Stimulated activated CD8-positive, alpha-beta memory T cell treated with anti-CD3 and anti-CD28 coated beads, Interleukin-2, amount 100 ng/mL, for 1 hour (primary cell): ENCODE measurements at places on chromosomes 2 and 18.

- no peak for DNase-seq
Measured at GRCh38 chr2:233451950-233452349, 97.7 kb downstream of the DGKD start.

DNA sequence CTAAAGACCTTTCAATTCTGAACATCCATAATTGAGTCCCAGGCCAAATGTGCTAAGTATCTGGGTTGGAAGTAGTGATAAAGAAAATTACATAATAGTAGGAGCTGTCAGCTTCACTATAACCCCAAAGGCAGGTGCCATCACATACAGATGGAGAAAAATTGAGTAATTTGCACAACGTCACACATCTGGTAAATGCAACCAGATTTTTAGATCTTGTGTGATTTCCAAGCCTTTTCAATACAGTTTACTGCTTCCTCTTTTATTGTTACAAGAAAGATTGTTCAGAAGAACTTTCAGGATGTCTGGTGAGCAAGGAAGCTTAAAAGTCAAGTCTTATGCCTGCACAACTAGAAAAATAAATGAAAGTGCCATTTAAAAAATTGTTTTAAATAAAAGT is 62.3 kb downstream of the UBE2E3 start:
- no peak for DNase-seq

DNA sequence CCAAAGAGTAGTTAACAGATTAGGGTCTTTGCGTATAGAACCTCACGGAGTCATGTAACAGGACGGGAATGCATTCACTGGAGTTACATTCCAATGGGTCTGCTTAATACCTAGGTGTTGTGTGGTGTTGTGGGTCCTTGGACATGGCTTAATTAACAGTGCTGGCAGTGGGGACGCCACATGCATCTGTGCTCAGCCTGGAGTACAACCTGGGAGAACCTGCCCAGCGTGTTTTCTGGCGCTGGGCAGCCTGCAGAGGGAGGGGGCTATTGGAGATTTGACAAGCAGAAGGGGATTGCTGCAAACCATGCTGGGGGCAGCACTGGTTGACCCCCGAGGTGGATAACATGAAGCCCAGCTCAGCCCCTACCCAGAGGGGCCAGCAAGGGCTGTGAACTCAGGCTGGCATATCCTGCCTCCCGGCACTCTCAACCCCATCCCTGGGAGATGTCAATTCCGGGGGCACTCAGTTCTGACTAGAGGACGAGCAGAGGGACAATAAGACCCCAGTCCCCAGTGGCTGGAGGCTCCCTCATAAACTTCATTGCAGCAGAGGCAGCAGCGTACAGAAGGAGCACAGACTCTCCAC is 29.3 kb upstream of the COPS8 start:
- DNase-seq: no peak

DNA sequence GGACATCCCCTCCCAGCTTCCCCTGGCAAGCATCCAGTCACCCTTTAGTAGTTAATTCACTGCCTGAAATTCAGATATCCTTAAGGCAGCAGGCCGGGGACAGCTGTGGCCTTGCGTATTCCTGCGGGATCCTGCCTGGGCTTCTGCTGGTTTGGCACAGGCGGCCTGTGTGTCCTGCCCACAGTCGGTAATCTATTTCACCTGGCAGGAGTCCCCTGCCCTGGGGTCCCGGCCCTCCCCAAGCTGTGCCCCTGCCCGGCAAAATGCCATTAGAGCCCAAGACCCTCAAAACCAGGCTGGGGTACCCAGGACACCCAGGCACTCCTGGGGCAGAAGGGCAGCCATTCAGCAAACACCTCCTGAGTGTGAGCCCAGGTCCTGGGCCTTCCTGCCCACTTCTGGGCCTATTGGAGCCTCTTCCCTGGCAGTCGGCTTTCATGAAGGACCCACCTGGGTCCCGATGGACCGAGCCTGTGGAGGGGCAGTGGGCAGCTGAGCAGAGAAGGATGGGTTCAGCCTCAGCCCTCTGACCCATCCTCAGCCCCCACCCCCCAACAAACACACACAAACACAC is 11.6 kb downstream of the CROCC2 start:
- DNase-seq: no peak

DNA sequence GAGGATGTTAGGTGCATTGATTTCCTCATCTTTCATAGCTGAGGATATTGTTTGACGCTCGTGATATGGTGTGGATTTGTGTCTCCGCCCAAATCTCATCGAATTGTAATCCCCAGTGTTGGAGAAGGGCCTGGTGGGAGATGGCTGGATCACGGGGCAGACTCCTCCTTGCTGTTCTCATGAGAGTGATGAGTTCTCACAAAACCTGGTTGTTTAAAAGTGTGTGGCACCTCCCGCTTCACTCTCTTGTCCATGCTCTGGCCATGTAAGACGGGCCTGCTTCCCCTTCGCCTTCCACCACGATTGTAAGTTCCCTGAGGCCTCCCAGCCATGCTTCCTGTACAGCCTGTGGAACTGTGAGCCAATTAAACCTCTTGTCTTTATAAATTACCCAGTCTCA is 28.4 kb upstream of the GPC1 start:
- DNase-seq: no peak

DNA sequence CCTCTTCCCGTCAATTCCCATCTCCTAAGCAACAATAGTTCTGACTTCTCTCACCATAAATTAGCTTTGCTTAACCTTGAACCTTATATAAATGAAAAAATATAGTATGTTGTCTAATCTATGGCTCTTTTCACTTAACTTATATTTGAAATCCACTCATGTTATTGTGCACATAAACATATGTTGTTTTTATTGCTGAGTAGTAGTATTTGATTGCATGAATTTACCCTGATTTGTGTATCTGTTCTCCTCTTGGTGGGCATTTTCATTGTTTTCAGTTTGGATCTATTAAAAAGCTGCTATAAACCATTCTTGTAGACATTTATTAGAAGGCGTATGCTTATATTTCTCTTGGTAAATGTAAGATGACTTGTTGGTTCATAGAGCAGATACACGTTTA is 874.3 kb upstream of the ZEB2 start:
- no peak for DNase-seq

GRCh38 chr2:149000158-149000938 is 38.2 kb upstream of the LYPD6B start:
- no peak for DNase-seq

DNA sequence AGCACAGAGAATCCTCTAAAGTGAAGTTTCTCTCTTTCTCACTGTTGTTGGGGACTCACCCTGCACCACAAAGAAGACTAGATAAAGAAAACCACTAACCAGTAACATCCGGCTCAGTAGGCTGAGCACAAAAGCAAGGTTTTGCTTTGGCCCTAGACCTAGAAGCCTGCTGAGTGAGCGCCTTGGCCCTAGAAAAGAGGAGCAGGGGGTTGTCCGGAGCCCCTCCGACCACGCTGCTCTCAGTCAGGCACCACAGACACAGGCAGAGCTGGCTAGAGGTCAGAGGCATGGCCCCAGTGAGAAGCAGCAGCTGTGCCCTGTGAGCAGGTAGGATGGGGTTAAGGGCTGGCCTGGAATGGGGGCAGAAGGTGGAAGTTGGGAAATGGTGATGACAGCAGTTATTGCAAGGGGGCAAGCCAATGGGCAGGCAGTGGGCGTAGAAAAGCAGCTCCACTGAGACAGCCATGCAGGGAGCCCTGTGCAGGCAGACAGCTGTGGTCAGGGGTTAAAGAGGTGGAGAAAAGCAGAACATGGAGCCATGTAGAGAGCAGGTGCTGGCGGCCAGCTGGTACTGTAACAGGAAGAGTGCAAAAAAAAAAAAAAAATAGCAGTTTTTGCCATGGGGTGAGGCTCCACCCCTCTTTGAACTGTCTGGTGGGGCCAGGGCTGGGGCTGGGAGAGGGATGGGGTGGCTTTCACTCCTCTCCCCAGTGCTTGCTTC is 36.9 kb upstream of the SLC14A1 start:
- peak; percentile 21 for DNase-seq
